GM23248 (cell line): ENCODE measurements at places on chromosomes 5 and 9. TPM values are rescaled to one million over a fixed set of nuclear protein-coding genes. Genes with fewer than 3 reads are reported as not detected.

The GABRP gene
- total RNA-seq: not detected in 2 replicates

The SV2C gene
- not detected in 2 replicates for total RNA-seq

The PCA3 gene
- not detected in 2 replicates for total RNA-seq

The SLC45A2 gene
- total RNA-seq: not detected in 2 replicates

The SCGB3A2 gene
- not detected in 2 replicates for total RNA-seq

- H3K4me3 ChIP-seq: no peak overlapping the region
- peak; percentile 57 for DNase-seq
- no peak overlapping the region for H3K27ac ChIP-seq
- no peaks in the 10 kb centered on the region; the same call in 1 of the 2 replicates for H3K27me3 ChIP-seq
Measured at GRCh38 chr9:127004946-127005769, 90.6 kb downstream of the RALGPS1 start.

- peaks cover 56% of the 10 kb centered on the region for H3K27me3 ChIP-seq
- no peaks in the 10 kb centered on the region for H3K36me3 ChIP-seq
- H3K4me3 ChIP-seq: peak within 1 kb of the TSS; percentile 52
- peak; percentile 31 for DNase-seq
- H3K27ac ChIP-seq: no peak within 1 kb of the TSS
- H3K4me1 ChIP-seq: no peaks in the 10 kb centered on the region
Measured at GRCh38 chr5:64690417-64691151, at the start of gene SHISAL2B. TSS of gene SHISAL2B (plus strand) at chr5:64690503. CDS start at chr5:64690624, 121 bp downstream.

DNA sequence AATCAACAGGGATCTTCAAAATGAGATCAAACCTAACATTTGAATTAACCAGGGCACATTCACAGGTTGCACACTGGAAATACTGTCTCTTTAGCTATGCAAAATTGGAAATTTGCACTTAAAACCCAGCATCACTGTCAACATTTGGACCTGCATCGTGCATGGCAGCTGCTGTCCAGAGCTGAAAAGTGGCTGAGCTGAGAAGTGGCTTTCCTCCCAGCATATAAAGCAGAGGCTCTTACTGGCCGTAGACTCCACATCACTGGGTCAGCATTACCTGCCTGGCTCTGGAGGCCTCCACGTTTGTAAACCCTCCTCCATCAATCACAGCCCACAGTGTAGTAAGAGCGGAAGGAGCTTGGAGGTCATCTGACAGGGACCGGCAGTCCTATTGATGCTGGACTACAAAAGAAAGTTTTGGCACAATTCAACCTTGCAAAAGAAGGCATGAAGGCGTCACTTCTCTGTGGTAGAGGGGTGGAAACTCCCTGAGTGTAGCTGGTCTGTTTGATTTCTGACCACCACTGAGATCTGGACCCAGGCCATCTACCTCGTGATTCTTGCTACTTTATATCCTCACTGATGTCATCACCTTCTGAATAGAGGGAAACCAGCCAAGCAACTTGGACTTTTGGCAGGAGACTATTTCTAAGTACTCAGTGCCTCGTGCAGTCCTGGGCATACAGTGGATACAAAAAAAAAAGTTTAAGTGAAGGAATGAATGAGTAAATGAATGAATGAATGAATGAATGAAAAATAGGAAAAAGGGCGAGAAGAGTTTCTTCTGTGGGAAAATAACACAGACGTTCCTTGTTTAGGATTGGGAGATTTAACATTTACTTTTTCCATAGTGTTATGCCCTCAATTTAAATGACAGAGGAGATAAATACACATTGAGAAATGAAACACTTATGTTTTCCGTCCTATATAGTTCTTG lies 14.8 kb downstream of the RASEF start:
- no peaks in the 10 kb centered on the region for H3K36me3 ChIP-seq
- no peaks in the 10 kb centered on the region for H3K4me1 ChIP-seq
- H3K27ac ChIP-seq: no peak overlapping the region

GRCh38 chr5:10632110-10632761 lies 68.4 kb downstream of the ANKRD33B start:
- H3K27ac ChIP-seq: no peak overlapping the region
- no peaks in the 10 kb centered on the region for H3K36me3 ChIP-seq
- H3K27me3 ChIP-seq: no peaks in the 10 kb centered on the region
- no peak for DNase-seq
- H3K4me3 ChIP-seq: no peak overlapping the region
- H3K4me1 ChIP-seq: 0 out of 2 replicates have a peak, but pooled peaks cover 7% of the 10 kb centered on the region

DNA sequence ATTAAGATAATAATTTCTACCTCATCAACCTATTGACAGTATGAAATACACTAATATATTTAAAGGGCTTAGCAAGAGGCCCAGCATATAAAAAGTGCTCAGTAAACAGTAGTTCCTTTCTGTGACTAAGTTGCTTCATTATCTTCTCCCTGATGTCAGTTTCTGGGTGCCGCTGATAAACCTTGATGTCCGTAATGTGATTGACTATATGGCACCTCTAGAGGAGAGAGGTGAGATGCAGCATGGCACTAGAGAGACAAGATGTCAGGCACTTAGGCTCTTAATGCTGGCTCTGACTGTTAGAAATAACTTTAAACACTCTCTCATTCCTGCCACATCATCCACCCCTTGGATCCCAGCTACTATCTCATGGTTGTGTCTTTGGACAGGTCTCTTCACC lies 455.9 kb upstream of the KLF4 start:
- DNase-seq: no peak
- no peak overlapping the region for H3K4me3 ChIP-seq
- H3K4me1 ChIP-seq: peaks cover 21% of the 10 kb centered on the region
- no peaks in the 10 kb centered on the region for H3K27me3 ChIP-seq
- no peak overlapping the region for H3K27ac ChIP-seq

DNA sequence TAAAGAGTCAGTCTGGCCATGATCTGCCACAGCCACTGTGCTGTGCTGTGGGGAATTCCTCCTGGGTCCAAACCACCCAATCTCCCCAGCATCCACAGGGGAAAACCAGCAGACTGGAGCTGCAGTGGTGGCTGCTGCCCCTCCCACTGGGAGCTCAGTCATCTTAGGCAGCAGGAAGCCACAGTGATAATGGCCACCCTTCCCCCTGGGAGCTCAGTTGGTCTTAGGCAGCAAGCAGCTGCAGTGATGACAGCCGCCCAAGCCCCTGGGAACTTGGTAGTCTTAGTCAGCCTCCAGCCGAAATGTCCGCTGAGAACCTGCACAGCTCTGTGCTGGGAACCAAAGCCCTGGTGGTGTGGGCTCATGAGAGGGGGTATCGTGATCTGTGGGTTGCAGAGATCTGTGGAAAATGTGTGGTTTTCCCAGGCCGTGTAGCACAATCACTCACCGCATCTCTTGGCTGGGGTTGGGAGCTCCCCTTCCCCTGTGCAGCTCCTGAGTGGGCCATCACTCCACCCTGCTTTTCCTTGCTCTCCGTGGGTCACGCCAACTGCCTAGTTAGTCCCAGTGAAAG lies 38.4 kb upstream of the SMIM15 start:
- DNase-seq: no peak
- H3K4me1 ChIP-seq: 0 out of 2 replicates have a peak, but pooled peaks cover 3% of the 10 kb centered on the region
- no peak overlapping the region for H3K4me3 ChIP-seq
- H3K27me3 ChIP-seq: no peaks in the 10 kb centered on the region

DNA sequence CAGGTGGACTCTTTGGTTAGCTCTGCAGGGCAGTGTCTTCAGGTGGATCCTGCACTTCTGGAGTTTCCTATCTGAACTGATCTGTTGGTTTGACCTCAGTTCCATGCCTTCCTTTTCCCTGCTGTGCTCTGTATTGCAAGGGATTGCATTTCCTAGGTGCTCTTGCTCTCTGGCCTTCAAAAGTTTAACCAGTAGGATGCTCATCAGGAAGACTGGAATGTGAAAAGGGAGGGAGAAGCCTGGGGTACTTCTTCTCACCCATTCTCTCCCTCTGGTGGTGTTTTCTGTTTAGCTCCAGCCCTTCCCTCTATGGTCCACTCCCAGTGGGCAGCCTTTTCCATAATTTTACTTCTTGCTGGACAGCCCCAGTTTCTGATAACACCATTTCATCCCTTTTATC lies 78.5 kb downstream of the ZNF618 start:
- H3K27ac ChIP-seq: peak overlapping the region; percentile 60
- H3K4me1 ChIP-seq: peaks cover 67% of the 10 kb centered on the region
- H3K27me3 ChIP-seq: no peaks in the 10 kb centered on the region

DNA sequence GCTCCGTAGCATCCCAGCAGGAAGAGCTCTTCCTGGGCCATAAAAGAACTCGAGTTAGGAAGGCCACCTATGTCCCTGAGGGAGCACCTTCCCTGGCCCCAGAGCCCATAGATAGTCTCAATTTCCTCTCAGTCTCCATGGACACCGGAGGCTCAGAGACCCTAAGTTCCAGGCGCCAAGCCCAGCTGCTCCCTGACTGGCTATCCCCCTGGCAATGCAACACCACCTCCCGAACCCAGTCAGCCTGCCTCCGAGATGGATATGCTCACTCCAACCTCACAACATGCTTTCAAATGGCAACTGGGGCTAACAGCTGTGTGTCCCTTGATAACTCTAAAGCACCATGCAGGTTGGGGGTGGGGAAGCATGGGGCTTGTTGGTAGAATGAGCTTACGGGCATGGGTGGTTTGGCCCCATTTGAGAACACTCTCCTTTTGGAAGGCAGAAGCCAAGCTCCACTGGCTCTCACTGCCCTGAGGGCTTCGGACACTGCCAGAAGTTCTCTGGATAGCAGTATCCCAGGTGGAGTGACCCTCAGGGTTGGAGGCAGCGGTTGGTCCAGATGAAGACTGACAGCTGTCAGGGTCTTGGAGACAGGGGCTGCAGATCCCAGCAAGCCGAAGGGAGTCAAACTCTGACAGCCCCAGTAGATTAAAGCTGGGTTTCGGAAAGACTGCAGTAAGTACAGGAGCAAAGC lies 165.3 kb downstream of the PAX5 start:
- H3K27ac ChIP-seq: no peak overlapping the region
- no peak for DNase-seq
- H3K36me3 ChIP-seq: no peaks in the 10 kb centered on the region
- no peak overlapping the region for H3K4me3 ChIP-seq

DNA sequence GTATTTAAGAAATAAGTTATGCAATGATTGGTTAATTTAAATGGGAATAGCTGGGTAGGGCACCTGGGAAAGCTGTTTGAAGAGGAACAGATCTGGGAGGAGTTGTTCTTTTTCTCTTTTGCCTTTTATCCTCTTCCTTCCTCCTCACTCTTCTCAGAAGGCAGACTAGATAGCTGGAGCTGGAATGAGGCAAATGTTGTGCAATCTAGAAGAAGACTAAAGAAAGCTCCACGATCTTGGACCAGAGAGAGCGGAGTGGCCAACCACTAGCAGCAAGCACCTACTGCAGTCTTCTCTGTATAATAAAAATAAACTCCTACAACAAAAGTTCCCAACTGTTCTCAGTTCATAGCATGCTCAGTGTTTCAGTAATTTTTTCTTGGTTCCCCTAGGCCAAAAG lies 19.3 kb downstream of the GLIS3 start:
- H3K4me3 ChIP-seq: no peak overlapping the region
- H3K27me3 ChIP-seq: no peaks in the 10 kb centered on the region
- H3K36me3 ChIP-seq: no peaks in the 10 kb centered on the region

DNA sequence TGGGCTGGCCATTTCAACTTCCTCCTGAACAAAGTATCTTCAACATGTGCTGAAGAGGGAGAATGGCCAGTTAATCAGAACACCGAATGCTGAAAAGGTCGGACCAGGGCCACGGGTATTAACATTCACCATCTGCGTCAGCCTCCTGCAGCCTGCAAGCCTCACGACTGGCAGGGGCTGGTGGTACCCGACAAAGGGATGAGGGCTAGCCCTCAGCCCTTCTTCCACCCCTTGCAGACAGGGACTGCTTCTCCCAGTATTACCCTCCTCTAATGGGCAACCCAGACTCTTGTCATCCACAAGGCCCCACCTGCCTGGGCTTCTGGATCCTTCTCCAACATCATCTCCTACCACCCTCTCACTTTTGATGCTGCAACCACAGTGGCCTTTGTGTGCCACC lies 246.6 kb downstream of the FSTL4 start:
- H3K27me3 ChIP-seq: peaks cover 8% of the 10 kb centered on the region; the same call in 1 of the 2 replicates
- DNase-seq: no peak
- no peaks in the 10 kb centered on the region for H3K36me3 ChIP-seq
- H3K4me3 ChIP-seq: no peak overlapping the region

GRCh38 chr5:131394128-131394527 lies 130.3 kb downstream of the CDC42SE2 start:
- no peak overlapping the region for H3K27ac ChIP-seq
- no peak overlapping the region for H3K4me3 ChIP-seq
- peaks cover 40% of the 10 kb centered on the region; the same call in 1 of the 2 replicates for H3K36me3 ChIP-seq
- no peaks in the 10 kb centered on the region for H3K27me3 ChIP-seq
- no peaks in the 10 kb centered on the region for H3K4me1 ChIP-seq

- peaks cover 24% of the 10 kb centered on the region for H3K4me1 ChIP-seq
- DNase-seq: peak; percentile 37
- no peaks in the 10 kb centered on the region for H3K27me3 ChIP-seq
- no peak overlapping the region for H3K4me3 ChIP-seq
- H3K27ac ChIP-seq: no peak overlapping the region
Measured at GRCh38 chr5:171152382-171152781, 156.7 kb upstream of the TLX3 start.

DNA sequence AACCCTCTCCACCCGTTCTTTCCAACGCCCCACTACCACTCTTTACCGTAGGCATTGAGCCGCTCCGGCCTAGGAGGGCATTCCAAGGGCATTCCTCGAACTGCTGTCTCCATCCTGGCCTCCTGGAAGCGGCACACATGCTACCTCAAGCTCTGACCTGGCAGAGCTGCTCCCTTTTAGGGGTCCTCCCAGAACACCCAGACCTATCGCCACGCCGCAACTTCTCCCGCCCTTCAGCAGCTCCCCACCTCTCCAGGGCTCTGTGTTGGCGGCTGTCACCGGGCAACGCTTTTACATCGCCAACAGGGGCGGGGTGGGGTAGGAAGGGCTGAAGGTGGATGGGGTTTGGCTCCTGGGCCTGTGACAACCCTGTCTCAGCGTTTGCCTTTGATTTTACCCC lies 4.6 kb upstream of the MYORG start:
- no peak overlapping the region for H3K4me3 ChIP-seq
- H3K27ac ChIP-seq: no peak overlapping the region
- DNase-seq: no peak
- H3K36me3 ChIP-seq: no peaks in the 10 kb centered on the region
- H3K27me3 ChIP-seq: no peaks in the 10 kb centered on the region

DNA sequence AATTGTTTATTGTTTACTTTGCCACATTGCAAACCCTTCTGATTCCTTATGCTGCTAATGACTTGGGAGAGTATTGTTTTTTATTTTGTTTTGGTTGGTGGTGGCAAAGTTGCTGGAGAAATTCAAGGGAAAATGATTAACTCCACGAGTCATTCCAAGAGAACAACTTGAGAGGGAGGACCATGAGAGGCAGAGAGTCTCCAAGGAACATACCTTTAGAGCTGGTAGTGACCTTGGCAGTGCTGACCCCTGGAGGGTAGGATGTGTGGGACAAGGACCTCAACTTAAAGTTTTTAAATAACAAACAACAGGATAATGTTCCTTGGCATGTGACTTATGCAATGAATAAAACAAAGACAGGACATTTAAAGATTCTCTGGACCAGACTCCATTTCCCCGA lies 139.7 kb downstream of the LRRC70 start:
- no peaks in the 10 kb centered on the region for H3K4me1 ChIP-seq
- no peak overlapping the region for H3K4me3 ChIP-seq
- peaks cover 10% of the 10 kb centered on the region; the same call in 1 of the 2 replicates for H3K27me3 ChIP-seq
- H3K36me3 ChIP-seq: no peaks in the 10 kb centered on the region
- DNase-seq: no peak

DNA sequence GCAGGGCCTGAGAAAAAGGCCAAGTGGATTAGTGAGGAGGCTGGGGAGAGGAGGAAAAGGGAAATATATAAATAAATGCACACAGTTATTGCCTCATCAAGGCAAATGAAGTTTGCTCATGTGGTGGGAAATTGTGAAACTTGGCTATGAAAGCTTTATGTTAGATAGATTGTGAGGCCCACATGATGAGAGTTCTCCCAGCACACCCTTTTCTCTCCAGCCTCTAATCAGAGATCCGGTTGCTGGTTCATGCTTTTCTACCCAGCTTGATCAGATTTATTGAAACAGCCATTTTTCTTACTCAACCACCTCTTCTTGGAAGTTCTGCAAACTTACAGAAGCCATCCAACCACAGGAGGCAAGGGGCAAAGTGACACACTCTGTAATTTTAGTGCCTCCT lies 125.8 kb upstream of the KLF4 start:
- H3K4me1 ChIP-seq: no peaks in the 10 kb centered on the region
- peak; percentile 65 for DNase-seq
- H3K4me3 ChIP-seq: no peak overlapping the region
- H3K27ac ChIP-seq: no peak overlapping the region
